ENCODE measurements at places on chromosomes 7 and 10.

DNA sequence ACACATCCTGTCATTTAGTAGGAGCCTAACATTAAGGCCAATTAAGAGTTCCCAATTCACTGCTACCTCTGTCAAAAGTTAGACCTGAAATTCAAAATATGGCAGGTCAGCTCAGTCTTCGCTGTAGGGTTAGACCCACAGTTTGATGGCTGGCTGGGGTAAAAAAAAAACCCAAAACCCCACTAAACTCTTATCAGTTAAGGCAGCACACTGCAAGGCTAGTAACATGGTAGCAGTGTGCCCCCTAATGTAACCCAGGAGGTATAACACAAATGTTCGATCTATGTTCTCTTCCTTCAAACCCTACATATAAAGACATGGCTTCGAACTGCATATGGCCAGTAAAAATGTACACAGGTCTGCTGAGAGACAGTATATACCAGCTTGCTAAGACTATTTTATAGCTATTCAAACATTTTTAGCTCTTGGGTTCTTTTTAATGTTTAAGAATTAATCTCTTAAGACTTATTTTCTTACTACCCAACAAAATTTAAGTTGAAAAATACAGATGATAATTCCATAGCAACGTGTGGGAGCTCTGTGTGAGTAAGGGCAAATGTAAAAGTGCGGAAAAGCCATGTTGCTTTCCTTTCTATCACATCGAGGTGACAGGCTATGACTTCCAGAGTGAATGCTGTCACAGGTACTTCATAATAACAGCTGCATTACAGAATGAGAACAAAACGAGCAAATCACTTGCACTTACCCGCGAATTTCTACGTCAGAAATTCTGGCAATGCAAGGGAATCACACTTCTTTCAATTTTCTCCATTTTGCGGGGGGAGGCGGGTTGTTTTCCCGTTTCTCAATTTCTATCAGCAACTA is 168.4 kb upstream of the IMMP2L start:
- no peak for DNase-seq

DNA sequence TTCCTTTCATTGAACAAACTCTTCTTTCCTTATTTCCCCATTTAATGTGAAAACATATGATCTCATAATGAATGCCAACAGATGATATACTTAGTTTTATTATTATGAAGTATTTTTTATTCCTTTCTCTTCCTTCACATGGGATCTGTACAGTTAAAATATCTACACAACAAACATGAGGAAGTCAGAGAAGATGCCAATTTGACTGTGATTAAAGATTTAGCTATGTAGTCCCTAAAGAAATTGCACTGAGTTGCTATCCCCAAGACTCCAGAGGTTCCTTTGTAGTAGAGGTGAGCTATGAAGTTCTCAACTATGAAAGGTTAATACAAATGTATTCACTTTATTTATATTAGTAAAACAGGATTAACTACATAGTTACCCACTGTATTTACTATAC is 60.6 kb upstream of the LRRN3 start:
- no peak for DNase-seq

DNA sequence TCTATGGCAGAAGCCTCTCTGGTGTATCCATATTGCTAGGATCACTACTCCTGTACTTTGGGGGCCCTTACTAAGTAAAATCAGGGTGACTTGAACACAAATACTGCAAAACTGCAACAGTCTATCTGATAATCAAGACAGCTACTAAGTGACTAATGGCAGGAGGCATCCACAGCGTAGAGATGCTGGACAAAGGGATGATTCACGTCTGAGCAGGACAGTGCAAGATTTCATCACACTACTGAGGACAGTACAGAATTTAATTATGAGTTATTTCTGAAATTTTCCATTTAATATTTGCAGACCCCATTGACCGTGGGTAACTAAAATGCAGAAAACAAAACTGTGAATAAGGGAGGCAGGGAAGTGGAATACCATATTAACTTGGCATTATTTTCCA is 10.4 kb downstream of the CUL2 start:
- no peak for DNase-seq

DNA sequence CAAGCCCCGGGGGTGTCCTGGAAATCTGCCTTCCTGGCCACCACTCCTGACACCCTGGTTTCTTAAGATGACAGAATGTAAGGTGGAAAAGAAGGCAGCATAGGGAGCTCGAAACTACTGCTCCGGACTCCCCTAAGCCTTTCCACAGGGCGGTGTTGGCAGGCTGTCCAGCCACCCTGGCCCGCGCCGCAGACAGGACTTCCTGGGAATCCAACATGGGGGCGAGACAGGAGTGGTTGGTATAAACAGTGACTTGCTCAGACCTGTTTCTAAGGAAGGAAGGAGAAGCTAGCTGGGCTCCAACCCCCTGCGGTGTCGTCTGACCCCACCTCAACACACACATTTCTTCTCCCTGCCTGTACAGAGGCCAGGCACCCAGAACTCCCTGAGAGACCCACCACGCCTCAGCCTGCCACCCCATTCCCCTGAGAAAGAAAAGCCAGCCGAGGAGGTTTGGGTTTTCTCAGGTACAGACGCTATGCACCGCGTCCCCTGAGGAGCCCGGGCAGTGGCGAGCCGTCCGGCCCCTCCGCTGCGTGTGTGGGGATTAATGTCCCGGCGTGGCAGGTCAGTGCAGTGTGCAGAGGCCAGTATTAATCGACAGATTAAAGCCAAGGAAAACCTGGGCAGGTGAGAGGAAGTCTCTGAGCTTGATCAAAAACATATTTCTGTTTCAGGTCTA is 349.6 kb upstream of the MKI67 start:
- DNase-seq = no peak

GRCh38 chr10:126919426-126919825 is 14.2 kb downstream of the DOCK1 start:
- no peak for DNase-seq

GRCh38 chr7:93574269-93574645 is 267 bp downstream of the CALCR start:
- DNase-seq = no peak

GRCh38 chr10:73967544-73967943 is 30.4 kb upstream of the VCL start:
- no peak for DNase-seq

DNA sequence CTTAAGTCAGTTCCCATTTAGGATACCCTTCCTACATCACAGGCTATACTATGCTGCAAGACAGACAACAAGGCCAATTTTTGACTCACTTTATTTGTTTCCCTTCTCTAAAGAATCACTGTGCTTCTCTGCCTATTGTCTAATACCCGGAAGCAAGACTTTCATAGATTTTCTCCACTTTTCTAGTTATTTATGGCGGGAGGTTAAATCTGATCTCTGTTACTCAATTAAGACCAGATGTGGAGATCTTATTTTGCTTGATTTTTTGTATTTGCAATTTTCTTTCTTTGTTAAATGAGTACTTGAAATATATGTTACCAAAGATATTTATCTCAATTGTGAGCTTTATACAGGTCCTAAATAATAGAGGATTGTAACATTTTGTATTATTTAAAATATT is 511.5 kb downstream of the ATRNL1 start:
- DNase-seq = no peak

DNA sequence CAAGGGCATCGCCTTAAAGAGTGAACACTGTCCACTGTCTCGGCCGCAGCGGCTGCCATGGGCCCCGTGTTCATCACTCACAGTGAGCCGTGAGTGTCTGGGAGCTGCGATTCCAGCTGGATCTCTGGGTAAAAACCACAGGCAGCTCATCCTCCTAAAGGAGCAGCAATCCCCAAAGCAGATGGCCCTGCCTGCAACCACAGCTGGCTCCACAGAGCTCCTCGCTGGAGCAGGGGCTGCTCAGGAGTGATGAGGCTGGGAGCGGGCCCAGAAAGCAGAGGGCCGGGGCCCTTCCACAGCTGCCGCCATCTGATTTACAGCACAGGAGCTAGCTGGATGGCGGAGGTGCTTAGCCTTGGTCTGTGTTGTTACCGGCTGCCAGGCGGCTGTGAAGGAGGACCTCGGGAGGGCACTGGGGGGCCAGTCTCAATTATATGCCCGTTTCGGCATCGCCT is 6.6 kb upstream of the TMEM184A start:
- DNase-seq = no peak

GRCh38 chr10:27680006-27680557 is 65.5 kb downstream of the MKX start:
- DNase-seq = no peak

DNA sequence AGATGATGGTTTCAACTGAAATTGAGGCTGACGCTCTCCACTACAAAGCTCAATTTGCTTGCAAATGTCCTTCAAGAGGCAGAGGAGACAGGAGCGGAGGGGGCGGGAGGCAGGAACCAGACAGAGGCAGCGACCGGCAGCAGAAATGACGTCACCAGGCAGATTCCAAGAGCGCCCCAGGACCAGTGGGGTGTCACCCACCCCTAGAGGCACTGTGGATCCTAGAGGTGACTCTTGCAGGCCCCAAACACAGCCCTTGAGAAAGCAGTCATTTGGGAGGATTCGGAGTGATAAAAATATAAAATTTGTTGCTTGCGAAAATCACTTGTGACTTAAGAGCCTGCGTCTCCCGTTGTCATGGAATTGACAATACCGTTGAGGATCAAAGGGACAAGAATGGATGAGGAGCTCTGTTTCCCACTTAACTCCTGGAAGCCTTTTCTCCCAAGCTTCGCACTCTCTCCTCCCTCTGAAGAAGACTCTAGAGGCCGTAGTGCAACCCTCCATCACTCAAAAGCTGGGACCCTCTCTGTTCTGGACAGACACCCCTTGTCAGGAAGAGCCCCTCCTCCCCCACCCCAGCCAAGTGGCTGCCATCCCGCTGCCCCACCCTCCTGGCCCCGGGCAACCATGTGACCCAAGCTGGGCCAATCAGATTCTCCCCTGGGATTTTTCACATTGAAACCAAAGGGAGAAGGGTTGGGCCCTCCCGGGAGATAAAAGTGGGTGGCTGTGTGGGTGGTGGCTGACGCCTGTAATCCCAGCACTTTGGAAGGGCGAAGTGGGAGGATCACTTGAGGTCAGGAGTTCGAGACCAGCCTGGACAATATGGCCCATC is 16.3 kb upstream of the SLC29A4 start:
- DNase-seq = no peak

- no peak for DNase-seq
Observed at GRCh38 chr10:77049896-77050295, 587.7 kb downstream of the KCNMA1 start.

GRCh38 chr7:15214976-15215375 is 312.4 kb upstream of the DGKB start:
- no peak for DNase-seq

DNA sequence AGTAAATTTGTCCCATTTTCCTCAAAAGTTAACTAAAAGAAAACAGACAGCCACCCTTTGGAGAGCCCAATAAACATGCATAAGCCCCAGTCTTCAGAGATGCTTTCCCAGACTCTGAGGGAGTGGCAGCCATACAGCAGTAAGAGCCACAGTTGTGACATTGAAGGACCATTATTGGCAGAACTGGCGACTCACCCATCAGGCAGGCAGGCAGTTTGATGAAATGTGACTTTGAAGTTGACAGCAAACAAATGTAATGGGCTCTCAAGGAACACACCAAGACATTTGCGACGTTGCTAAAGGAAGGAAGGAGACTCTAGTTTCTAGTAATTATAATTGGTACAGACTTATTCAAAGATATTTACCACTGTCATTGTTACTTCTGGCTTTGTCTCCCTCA is 287.5 kb upstream of the PHYHIPL start:
- DNase-seq = no peak

DNA sequence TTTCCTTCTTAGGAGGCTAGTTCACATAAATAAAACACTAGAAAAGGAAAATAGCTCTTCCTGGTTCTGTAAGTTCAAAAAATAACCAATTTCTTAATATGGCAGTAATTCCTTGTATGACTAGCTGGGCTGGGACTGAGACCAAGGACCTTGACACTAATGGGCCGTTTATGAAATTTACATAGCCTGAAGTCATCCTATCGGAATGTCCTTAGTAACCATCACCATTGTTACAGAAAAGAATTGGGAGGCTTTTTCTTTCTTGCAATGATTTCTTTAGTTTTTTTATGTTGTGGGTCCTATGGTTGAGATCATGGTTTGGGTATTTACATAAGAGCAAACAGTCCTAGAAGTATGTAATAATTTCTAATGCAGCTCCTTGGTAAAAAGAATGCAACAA is 87.1 kb upstream of the HDAC9 start:
- no peak for DNase-seq

- DNase-seq = no peak
Observed at GRCh38 chr10:113425541-113425951, 127.3 kb upstream of the HABP2 start.

GRCh38 chr7:105734233-105734632 is 142.2 kb downstream of the ATXN7L1 start:
- no peak for DNase-seq

DNA sequence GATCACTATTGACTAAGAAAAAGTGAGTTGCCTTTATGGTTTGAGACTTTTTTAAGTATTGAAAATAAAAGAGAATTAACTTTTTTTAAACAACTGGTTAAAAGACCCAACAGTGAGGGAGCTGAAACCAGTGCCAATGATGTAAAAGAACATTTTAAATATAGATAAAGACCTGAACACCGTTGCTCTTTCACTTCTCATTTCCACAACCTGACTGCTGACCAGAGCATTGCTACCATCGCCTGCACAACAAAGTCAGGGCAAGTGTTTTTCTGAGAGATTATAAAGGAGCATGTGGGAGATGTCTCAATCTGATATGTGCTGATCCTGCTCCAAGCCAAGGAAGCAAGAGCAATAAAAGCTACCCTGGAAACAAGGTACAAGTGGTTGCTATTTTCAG is 34.7 kb downstream of the IMMP2L start:
- DNase-seq = no peak

DNA sequence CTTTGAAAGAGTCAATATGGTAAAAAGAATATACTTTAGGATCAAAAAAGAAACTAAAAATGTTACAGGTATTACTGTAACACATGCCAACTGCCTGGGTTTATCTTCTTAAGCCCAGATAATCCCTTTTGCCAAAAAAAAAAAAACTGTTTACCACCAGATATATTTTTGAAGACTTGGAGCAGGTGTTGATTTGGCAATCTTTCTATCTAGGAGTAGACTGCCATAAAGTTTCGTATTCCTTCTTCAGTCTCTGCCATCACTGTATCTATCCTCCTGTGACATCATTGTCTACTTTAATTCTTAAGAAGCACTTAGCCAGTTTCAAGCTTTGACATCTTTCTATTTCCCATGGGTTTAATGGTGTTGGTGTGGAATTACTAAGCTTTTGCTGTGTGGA is 161.0 kb downstream of the ST7 start:
- DNase-seq = no peak

- no peak for DNase-seq
Observed at GRCh38 chr10:32788359-32788758, 169.7 kb downstream of the ITGB1 start.

- DNase-seq = no peak
Observed at GRCh38 chr10:29252811-29253689, 35.8 kb upstream of the LYZL1 start.

- DNase-seq = no peak
Observed at GRCh38 chr7:154342971-154343633, 290.9 kb downstream of the DPP6 start.

DNA sequence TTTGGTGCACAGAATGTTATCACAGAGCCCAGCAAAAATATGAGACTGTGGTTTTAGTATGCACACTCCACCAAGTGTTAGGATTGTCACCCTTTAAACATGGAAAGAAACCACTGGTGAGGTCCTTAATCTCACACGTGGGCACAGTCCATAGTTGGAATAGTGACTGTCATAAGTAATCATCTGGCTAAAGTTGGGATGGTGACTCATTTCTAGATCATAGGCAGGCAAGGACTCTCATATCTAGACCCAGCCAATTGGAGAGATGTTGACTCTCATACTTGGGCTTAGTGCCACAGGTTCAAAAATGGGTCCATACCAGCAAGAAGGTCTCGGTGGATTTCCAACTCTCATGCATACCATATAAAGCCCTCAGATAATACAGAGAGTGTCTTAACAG is 39.6 kb upstream of the ZNF680 start:
- no peak for DNase-seq

GRCh38 chr7:140062528-140063299 is at the start of gene PARP12:
PARP12 (minus strand) TSS chr7:140062951; CDS start chr7:140062847, 104 bp downstream.
- DNase-seq = peak; percentile 76

All from stimulated activated CD4-positive, alpha-beta T cell treated with anti-CD3 and anti-CD28 coated beads, Interleukin-15, amount 100 ng/mL, for 1 hour (primary cell).